Fibroblast of villous mesenchyme (primary cell): ENCODE measurements at places on chromosomes 3 and 15. TPM values are rescaled to one million over a fixed set of nuclear protein-coding genes. Genes with fewer than 3 reads are reported as not detected.

GRCh38 chr3:157436583-157437291 lies at the start of gene PTX3:
Gene PTX3, plus strand, starts transcription at chr3:157436850. Its CDS starts 84 bp downstream, at chr3:157436934.
- DNase-seq = peak; percentile 91

The CCDC51 gene
- 15.5 and 21.2 TPM in 2 replicates for total RNA-seq

DNA sequence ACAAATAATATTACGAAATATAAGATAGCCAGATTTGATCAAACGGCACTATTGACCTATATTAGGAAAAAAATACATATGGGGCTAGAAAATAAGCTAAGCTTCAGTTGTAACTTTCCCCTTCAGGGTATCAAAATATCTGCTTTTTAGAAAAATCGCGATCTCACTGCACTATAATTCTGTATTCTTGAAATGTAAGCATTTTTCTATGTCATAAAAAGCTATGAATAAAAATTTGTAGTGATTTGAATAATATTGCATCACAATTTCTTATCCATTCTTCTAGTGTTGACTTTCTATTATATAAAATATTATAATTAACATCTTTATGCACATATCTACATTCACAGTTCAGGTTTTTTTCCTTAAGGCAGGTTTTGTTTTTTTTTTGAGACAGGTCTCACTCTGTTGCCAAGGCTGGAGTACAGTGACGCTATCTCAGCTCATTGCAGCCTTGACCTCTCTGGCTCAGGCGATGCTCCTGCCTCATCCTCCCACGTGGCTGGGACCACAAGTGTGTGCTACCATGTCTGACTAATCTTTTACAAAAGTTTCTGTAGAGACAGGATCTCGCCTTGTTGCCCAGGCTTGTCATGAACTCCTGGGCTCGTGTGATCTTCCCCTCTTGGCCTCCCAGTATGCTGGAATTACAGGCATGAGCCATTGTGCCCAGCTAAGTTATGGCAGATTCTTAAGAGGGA lies 21.6 kb downstream of the EMC4 start:
- DNase-seq = no peak

The FOXP1 gene
- 55.7 and 97.3 TPM in 2 replicates for total RNA-seq

The CHRNA3 gene
- total RNA-seq = under 0.01 TPM in 1 of 2 replicates, not detected in the other
